Body of pancreas (tissue), 4 donors: ENCODE measurements at places on chromosomes 7 and 10. TPM values are rescaled to one million over a fixed set of nuclear protein-coding genes. Genes with fewer than 3 reads are reported as not detected.
A peak's percentile ranks its signal among the peaks of the same experiment; 100 is the strongest.

DNA sequence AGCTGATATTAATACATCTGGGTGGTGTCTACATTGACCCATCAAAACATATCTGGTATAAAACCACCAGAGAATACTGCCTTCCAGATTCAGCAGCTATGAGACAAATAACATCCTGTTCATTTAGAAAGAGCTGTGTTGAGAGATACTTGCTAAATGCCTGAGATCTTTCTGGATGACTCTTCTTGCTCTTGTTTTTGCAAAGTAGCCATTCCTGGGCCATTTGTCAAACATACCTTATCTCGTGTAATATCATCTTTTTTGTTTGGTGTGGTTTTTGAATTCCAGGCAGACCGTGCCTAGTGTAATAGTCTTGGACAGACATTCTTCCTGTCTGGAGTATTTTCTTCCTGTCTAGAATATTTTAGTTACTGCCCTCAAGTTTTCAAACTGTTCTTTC, 74.7 kb upstream of the PRR15 start:
- no peak overlapping the region for H3K4me3 ChIP-seq
- no peaks in the 10 kb centered on the region for H3K27me3 ChIP-seq

GRCh38 chr7:51242007-51242691, 74.5 kb downstream of the COBL start:
- no peaks in the 10 kb centered on the region for H3K27me3 ChIP-seq
- peaks cover 5% of the 10 kb centered on the region for H3K4me1 ChIP-seq
- H3K4me3 ChIP-seq = no peak overlapping the region
- no peak for DNase-seq

DNA sequence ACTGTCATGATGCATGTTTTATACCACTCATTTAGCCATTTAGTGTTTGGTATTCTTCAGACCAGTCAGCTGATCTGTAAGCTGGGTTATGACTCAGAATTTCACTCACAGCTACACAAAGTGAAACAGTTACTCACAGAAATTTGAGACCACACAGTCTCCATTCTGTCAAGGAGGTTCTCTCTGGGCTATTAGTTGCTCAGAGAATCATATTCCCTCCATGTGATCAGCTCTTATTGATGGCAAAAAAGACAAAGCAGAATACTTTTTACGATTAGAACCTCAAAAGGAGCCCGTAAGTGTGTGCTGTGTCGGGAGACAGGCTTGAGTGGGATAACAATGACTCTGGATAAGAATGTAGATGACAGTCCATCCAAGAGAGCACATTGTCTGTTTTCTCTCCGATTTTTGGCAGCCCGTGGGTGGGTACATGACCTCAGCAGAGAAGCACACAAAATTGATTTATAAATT, 277.6 kb upstream of the SORCS1 start:
- no peak overlapping the region for H3K27ac ChIP-seq
- no peaks in the 10 kb centered on the region for H3K4me1 ChIP-seq
- no peak for DNase-seq

GRCh38 chr7:105131033-105131656, 117.1 kb downstream of the KMT2E start:
- no peak overlapping the region for H3K27ac ChIP-seq
- no peak overlapping the region for H3K4me3 ChIP-seq
- no peaks in the 10 kb centered on the region for H3K27me3 ChIP-seq
- DNase-seq = no peak
- H3K4me1 ChIP-seq = no peaks in the 10 kb centered on the region

DNA sequence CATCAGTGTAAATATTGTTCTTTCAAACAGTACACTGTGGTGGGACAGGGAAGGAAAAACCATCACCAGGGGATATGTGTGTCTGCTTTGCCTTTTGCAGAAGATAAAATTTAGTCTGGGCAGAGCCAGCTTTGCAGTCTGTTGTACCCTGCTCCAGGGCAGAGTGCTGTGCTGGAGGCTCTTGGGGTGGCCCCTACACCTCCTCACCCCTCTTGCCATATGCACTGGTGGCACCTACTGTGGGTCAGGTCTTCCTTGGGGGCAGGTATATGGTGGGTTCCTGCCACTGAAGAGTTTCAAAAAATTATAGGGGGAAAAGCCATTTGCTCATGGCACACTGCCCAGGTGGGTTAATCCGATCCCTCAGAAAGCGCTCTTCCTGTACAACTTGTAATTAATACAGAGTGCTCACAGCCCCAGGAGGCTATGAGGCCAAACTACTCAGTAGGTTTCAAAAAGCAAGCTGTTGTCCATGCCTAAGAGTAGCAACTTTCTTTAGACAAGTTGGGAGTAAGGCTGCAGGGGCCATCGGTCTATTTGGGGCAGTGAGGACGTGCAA, 112.7 kb upstream of the BMPER start:
- no peak for DNase-seq
- H3K4me3 ChIP-seq = no peak overlapping the region
- no peaks in the 10 kb centered on the region for H3K36me3 ChIP-seq
- no peaks in the 10 kb centered on the region for H3K27me3 ChIP-seq
- no peaks in the 10 kb centered on the region for H3K4me1 ChIP-seq

DNA sequence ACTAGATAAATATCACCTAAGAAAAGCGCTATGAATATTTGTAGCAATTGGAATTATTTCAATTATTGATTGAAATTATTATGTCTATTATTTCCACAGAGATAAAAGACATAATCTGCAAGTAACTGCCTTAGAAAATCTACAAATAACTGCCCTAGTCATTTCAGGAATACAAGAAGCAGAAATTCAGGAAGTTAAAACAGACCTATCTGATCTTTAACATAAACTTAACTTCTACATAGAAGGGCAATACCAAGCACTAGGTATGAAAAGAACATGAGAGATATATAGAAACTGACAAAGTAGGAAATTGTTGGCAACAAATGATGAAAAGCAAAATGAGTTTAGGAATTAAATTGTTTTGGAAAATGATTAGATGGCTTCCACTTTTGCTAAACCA, 31.8 kb upstream of the AKR1B10 start:
- no peak overlapping the region for H3K27ac ChIP-seq
- no peaks in the 10 kb centered on the region for H3K27me3 ChIP-seq
- H3K36me3 ChIP-seq = no peaks in the 10 kb centered on the region
- no peak overlapping the region for H3K4me3 ChIP-seq
- no peaks in the 10 kb centered on the region for H3K4me1 ChIP-seq

GRCh38 chr10:133526957-133527588, at the start of gene CYP2E1:
Gene CYP2E1, plus strand, starts transcription at chr10:133527363. Its CDS starts 33 bp downstream, at chr10:133527396.
- H3K36me3 ChIP-seq = no peaks in the 10 kb centered on the region
- H3K27ac ChIP-seq = peak within 1 kb of the TSS; percentile 26
- no peak for DNase-seq
- peaks cover 32% of the 10 kb centered on the region for H3K4me1 ChIP-seq
- no peaks in the 10 kb centered on the region for H3K27me3 ChIP-seq

DNA sequence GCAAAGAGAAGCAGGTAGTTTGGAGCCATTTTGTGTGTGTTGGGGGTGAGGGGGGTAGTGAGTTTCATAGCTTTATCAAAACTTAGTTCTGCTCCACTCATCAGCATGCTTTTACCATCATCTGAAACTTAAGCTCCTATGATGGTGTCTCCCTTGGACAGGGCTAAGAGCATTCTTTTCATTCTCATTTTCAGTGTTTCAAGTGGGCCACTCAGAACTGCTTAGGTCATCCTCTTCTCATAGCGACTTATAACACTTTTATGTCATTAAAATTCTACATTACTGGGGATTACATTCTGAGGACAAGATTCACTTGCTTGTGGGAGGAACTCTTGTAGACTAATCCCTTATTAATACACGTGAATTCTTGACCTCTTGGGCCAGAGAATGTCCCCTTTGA, 649.4 kb downstream of the SUGCT start:
- no peak overlapping the region for H3K4me3 ChIP-seq
- H3K27me3 ChIP-seq = no peaks in the 10 kb centered on the region
- peaks cover 4% of the 10 kb centered on the region for H3K4me1 ChIP-seq
- no peak overlapping the region for H3K27ac ChIP-seq
- H3K36me3 ChIP-seq = no peaks in the 10 kb centered on the region

GRCh38 chr7:49643321-49643720, 130.1 kb upstream of the VWC2 start:
- H3K36me3 ChIP-seq = no peaks in the 10 kb centered on the region
- no peak overlapping the region for H3K27ac ChIP-seq
- no peak overlapping the region for H3K4me3 ChIP-seq
- DNase-seq = no peak
- H3K27me3 ChIP-seq = no peaks in the 10 kb centered on the region

GRCh38 chr7:36810032-36810431, 85.7 kb upstream of the AOAH start:
- H3K4me1 ChIP-seq = no peaks in the 10 kb centered on the region
- H3K36me3 ChIP-seq = no peaks in the 10 kb centered on the region
- H3K4me3 ChIP-seq = no peak overlapping the region
- no peak overlapping the region for H3K27ac ChIP-seq
- DNase-seq = no peak

GRCh38 chr7:131056007-131056406, 271.7 kb upstream of the MKLN1 start:
- no peak overlapping the region for H3K4me3 ChIP-seq
- H3K27ac ChIP-seq = no peak overlapping the region
- DNase-seq = no peak
- no peaks in the 10 kb centered on the region for H3K27me3 ChIP-seq
- H3K4me1 ChIP-seq = peaks cover 62% of the 10 kb centered on the region

- DNase-seq = no peak
- H3K27ac ChIP-seq = no peak overlapping the region
- no peaks in the 10 kb centered on the region for H3K27me3 ChIP-seq
- no peaks in the 10 kb centered on the region for H3K36me3 ChIP-seq
- no peaks in the 10 kb centered on the region for H3K4me1 ChIP-seq
- H3K4me3 ChIP-seq = no peak overlapping the region
These were observed 33.8 kb downstream of the GNG11 start for GRCh38 chr7:93955304-93955703.

GRCh38 chr7:96497567-96497966, 175.7 kb upstream of the SLC25A13 start:
- H3K27ac ChIP-seq = no peak overlapping the region
- DNase-seq = no peak
- no peak overlapping the region for H3K4me3 ChIP-seq
- no peaks in the 10 kb centered on the region for H3K27me3 ChIP-seq

Gene BAIAP2L1
- total RNA-seq = 23.1 TPM

Gene OR2A1
- not detected for total RNA-seq

Gene PAX2
- not detected for total RNA-seq

Gene EBLN1
- total RNA-seq = not detected

Gene PRSS37
- not detected for total RNA-seq

Gene TMEM120A
- total RNA-seq = 22.1 TPM

Gene ANKRD61
- not detected for total RNA-seq

Gene CLCN1
- not detected for total RNA-seq

Gene STEAP2
- total RNA-seq = 9.2 TPM

Gene EGR2
- 5.9 TPM for total RNA-seq
